ENCODE measurements at places on chromosomes 1 and 21. TPM values are rescaled to one million over a fixed set of nuclear protein-coding genes. Genes with fewer than 3 reads are reported as not detected.
A peak's percentile ranks its signal among the peaks of the same experiment; 100 is the strongest.

Gene TBX15
- total RNA-seq: not detected

Gene RYR2
- not detected for total RNA-seq

Gene KCNJ6
- total RNA-seq: not detected

Gene NBPF10
- total RNA-seq: 1.8 TPM

Gene RIPPLY3
- total RNA-seq: not detected

DNA sequence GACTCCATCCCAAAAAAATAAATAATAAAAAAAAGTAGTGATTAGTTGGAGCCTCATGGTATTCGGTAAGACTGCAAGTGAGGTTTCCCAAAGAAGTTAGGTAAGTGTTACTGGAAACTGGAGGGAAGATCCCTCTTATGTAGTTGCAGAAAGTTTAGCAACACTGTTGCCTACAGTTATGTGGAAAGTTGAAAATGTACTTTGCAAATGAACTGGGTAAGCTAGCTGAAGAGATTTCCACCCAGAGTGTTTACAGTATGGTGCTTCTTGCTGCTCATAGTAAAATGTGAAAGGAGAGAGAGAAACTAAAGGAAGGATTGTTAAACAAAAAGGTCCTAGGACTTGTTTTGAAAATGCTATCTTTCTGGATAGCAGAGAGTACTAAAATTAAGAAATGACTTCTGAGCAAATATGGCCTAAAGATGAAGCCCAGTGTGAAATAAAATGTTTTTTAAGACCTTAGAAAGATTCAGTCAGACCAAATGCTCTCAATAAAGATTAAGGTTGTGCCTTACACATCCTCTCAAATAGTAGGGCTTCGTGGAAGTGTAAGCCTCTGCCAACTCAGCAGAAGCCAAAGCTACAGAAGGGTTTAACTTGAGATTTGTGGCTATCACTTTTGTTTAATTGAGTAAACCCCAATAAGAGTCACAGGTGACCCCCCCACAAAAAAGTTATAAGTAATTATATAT, 31.5 kb downstream of the RPS6KC1 start:
- peaks cover 18% of the 10 kb centered on the region for H3K4me1 ChIP-seq
- DNase-seq: no peak
- no peak overlapping the region for H3K27ac ChIP-seq

- H3K27me3 ChIP-seq: peaks cover 50% of the 10 kb centered on the region
- peaks cover 22% of the 10 kb centered on the region for H3K36me3 ChIP-seq
- peak overlapping the region; percentile 49 for H3K4me3 ChIP-seq
- peaks cover 42% of the 10 kb centered on the region for H3K4me1 ChIP-seq
- peak overlapping the region; percentile 89 for H3K27ac ChIP-seq
Measured at GRCh38 chr1:63320022-63320721, 2.2 kb upstream of the FOXD3 start.

- H3K4me3 ChIP-seq: no peak overlapping the region
- no peak for DNase-seq
- no peaks in the 10 kb centered on the region for H3K4me1 ChIP-seq
- H3K27me3 ChIP-seq: no peaks in the 10 kb centered on the region
- no peak overlapping the region for H3K27ac ChIP-seq
Measured at GRCh38 chr1:79517470-79518224, 511.1 kb upstream of the ADGRL4 start.

DNA sequence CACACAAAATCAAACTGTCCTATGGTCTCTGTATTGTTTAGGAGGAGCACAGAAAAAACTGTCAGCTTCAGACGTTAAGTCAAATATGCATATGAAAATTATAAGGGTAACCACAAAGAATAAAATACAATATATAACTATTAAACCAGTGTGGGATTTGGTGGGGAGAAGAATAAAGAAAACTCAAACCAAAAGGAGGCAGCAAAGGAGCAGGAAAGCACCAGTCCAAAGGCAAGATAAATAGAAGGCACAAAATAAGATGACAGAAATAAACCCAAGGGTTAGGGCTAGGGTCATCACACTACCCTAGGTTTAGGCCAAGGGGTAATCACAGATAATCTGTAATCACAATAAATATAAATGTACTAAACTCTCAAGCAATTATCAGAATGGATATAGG, 32.8 kb downstream of the DLGAP3 start:
- H3K4me1 ChIP-seq: peaks cover 6% of the 10 kb centered on the region
- H3K4me3 ChIP-seq: no peak overlapping the region
- no peak for DNase-seq

DNA sequence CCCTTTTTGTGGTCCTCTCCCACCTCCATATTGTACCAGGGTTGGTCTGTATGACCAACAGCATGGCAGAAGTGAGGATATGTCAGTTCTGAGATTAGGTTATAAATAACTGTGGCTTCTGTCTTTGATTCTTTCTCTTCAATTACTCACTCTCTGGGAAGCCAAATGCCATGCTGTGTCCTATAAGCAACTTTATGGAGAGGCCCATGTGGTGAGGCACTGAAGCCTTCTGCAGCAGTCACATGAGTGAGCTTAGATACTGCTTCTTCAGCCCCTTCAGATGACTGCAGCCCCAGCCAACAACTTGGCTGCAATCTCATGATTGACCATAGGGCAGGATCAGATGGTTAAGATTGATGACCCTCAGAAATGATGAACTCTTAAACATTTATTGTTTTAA, 34.0 kb upstream of the SAMD13 start:
- H3K27ac ChIP-seq: no peak overlapping the region
- H3K4me1 ChIP-seq: peaks cover 11% of the 10 kb centered on the region
- DNase-seq: no peak
- H3K36me3 ChIP-seq: no peaks in the 10 kb centered on the region
